Vagina (tissue), 2 donors: ENCODE measurements at places on chromosomes 2 and 18. TPM values are rescaled to one million over a fixed set of nuclear protein-coding genes. Genes with fewer than 3 reads are reported as not detected.

DNA sequence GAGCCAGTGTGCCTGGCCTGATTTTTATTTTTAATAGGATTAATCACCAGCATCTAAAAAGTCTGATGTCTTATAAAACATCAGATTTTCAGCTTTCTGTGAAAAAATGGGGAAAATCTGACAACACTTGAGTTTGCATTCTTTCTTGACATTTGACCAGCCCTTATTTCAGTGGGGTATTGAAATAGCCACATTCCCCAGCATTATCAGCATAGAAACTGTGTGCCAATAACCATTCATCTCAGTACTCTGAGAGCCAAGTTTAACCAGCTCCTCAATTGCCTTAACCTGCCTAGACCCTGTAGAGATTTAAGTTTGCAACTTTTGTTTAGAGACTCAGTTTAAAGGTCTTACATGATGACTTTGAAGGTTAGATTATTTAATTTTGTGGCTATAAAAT lies 155.0 kb downstream of the CERS6 start:
- H3K27me3 ChIP-seq: no peaks in the 10 kb centered on the region
- no peaks in the 10 kb centered on the region for H3K36me3 ChIP-seq
- DNase-seq: no peak
- no peaks in the 10 kb centered on the region for H3K4me1 ChIP-seq
- no peak overlapping the region for H3K27ac ChIP-seq
- H3K4me3 ChIP-seq: no peak overlapping the region

DNA sequence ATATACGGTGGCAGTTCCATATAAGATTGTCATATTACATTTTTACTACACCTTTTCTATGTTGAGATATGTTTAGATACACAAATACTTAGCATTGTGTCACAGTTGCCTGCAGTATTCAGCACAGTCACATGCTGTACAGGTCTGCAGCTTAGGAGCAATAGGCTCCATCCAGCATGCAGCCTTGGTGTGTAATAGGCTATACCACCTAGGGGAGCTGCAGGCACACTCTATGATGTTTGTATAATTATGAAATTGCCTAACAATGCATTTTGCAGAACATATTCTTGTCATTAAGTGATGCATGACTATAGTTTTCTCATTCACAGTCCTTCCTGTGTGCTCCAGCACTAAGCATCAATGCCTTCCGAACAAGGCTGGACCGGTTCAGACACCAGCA lies 133.4 kb downstream of the NDUFA10 start:
- no peak for DNase-seq
- no peaks in the 10 kb centered on the region for H3K27me3 ChIP-seq
- no peak overlapping the region for H3K4me3 ChIP-seq
- H3K27ac ChIP-seq: no peak overlapping the region

DNA sequence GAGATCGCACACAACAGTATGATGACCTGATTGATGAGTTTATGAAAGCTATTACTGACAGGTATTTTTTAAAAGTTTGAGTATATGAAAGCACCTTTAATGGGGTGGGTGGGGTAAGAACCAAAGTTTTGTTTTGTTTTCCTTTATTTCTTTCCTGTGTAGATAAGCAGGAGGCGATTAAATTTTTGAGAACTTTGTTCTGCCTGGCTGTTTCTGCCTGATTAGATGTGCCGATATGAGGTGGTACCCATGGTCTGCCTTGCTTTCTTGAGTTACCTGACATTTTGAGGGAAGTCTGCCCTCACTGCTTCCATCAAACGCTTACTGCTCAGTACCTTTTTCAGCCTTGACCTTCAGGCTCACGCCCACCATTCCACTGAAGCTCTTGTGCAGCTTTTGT lies 39.2 kb downstream of the ME2 start:
- H3K27me3 ChIP-seq: no peaks in the 10 kb centered on the region
- no peak overlapping the region for H3K27ac ChIP-seq
- no peak overlapping the region for H3K4me3 ChIP-seq
- no peak for DNase-seq

DNA sequence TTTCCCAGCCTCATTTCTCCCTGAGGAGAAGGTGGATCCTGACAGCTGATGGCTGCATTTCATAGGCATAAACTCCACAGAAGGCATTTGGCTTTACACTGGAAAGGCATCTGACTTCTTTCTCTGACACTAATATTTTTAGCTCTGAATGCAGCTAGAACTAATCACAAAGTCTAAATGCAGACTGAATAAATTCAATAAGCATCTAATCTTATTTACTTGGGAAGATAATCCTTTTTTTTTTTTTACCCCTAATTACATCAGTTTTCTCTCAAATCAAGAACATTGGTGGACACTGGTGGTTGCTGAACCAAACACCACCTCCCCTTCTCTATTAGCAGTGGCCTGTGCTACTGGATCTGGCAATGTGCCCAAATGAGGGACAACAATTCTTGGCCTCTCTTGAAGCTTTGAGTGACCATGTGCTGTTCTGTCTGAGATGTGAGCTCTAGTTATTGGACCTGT lies 50.9 kb upstream of the CD226 start:
- no peaks in the 10 kb centered on the region for H3K4me1 ChIP-seq
- peaks cover 3% of the 10 kb centered on the region for H3K36me3 ChIP-seq
- no peak for DNase-seq
- no peaks in the 10 kb centered on the region for H3K27me3 ChIP-seq
- H3K4me3 ChIP-seq: no peak overlapping the region

DNA sequence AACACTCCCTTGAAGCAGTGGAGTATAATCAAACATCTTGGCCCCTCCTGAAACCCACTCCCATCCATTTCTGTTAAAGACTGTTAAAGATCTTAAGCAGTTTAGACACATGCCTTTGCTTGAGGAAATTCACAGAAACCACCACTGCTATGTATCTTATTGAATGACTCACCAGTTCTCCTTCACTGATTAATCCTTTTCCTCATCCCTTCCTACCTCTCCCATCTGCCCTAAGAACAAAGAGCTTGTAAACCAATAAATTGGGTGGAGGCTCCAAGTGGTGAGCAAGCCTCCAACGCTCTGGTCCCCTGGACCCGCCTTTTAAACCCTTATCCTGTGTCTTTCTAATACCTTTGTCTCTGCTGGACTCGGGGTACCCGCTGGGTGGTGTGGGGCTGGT lies 746.1 kb downstream of the LRP1B start:
- H3K27ac ChIP-seq: no peak overlapping the region
- no peak for DNase-seq
- no peaks in the 10 kb centered on the region for H3K4me1 ChIP-seq
- no peak overlapping the region for H3K4me3 ChIP-seq
- no peaks in the 10 kb centered on the region for H3K36me3 ChIP-seq

DNA sequence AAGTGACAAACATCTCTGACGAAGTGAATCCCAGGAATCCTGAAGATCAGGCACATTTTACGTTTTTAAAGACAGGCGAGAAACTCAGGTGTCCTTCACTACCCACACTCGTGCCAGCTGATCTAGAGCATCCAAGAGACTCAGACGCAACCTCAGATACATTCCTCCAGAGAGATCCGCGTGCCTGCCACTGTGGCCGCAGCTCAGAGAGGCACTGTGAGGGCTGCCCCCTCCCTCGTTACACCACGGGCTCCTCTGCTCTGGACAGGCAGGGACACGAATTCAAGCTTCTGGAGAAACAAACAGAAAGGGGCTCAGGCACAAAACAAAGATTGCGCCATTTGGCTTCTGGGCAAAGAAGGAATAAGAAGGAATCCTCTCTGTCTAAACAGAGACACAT lies 268.0 kb downstream of the HDAC4 start:
- H3K27ac ChIP-seq: no peak overlapping the region
- no peak overlapping the region for H3K4me3 ChIP-seq
- no peaks in the 10 kb centered on the region for H3K36me3 ChIP-seq
- no peaks in the 10 kb centered on the region for H3K4me1 ChIP-seq

DNA sequence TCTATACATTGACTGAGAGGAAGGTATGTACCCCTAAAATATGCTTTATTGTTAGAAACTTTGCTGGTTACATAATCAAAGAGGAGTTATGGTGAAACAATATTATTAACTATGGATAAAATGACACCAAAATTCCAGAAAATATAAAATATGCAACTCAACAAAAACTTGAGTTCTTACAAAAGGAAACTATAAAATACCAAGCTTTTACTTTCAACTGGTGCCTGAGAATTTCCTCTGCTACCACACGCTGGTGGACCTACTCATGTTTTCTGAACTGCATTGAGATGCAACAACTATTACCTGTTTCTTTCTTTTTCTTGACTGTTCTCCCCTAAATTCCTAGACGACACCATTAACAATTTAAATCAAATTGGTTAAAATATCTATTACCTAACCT lies 8.2 kb upstream of the NFE2L2 start:
- no peak overlapping the region for H3K4me3 ChIP-seq
- DNase-seq: no peak
- H3K36me3 ChIP-seq: no peaks in the 10 kb centered on the region
- peak overlapping the region; percentile 33 for H3K27ac ChIP-seq

DNA sequence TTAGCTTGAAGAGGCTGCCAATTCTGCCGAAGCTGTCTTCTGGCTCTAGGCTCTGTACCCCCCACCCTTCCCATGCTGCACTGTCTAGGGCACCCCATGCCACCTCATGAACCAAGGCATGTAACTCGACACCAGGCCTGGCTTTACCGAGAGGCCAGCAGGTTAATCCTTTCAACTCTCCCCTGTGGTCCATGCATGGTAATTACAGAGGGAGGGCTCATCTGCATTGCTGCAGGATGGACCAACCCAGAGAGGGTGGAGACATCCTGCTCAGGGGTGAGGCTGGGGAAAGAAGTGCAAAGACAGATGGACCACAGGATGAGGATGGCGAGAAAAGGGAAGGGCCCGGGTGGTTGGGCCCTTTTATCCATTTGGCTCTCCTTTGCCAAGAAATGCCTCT lies 65.8 kb downstream of the KCTD1 start:
- H3K27me3 ChIP-seq: no peaks in the 10 kb centered on the region
- H3K4me1 ChIP-seq: peaks cover 39% of the 10 kb centered on the region
- no peak overlapping the region for H3K4me3 ChIP-seq
- H3K27ac ChIP-seq: no peak overlapping the region
- no peak for DNase-seq

DNA sequence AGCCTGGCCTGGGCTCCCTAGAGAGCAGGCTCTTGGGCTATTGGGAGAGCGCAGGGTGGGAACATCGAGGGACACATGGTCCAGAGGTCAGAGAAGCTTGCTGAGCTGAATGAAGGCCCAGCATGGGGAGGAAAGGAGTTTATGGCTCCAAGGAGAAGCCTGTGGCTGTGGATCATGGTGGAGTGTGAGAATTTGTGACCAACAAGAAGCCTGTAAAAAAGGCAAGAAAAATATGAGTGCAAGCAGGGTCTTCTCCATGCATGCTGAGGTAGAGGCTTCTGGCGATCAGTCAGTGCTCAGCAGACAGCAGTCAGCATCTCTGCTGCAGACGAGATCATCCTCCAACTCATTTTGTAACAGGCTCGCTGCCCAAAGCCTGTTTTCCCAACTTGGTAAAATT lies 1.3 kb upstream of the SCYGR3 start:
- no peak for DNase-seq
- no peak overlapping the region for H3K27ac ChIP-seq
- no peaks in the 10 kb centered on the region for H3K27me3 ChIP-seq
- no peaks in the 10 kb centered on the region for H3K4me1 ChIP-seq
- H3K4me3 ChIP-seq: no peak overlapping the region

- peaks cover 8% of the 10 kb centered on the region for H3K27me3 ChIP-seq
- H3K27ac ChIP-seq: no peak overlapping the region
- H3K4me3 ChIP-seq: no peak overlapping the region
- DNase-seq: no peak
- no peaks in the 10 kb centered on the region for H3K36me3 ChIP-seq
- H3K4me1 ChIP-seq: peaks cover 23% of the 10 kb centered on the region
These were observed 135.9 kb upstream of the SIX3 start for GRCh38 chr2:44805401-44806235.

GRCh38 chr2:162509288-162509968 lies 165.5 kb downstream of the GCA start:
- H3K27me3 ChIP-seq: no peaks in the 10 kb centered on the region
- no peaks in the 10 kb centered on the region for H3K36me3 ChIP-seq
- H3K27ac ChIP-seq: no peak overlapping the region
- H3K4me1 ChIP-seq: no peaks in the 10 kb centered on the region

DNA sequence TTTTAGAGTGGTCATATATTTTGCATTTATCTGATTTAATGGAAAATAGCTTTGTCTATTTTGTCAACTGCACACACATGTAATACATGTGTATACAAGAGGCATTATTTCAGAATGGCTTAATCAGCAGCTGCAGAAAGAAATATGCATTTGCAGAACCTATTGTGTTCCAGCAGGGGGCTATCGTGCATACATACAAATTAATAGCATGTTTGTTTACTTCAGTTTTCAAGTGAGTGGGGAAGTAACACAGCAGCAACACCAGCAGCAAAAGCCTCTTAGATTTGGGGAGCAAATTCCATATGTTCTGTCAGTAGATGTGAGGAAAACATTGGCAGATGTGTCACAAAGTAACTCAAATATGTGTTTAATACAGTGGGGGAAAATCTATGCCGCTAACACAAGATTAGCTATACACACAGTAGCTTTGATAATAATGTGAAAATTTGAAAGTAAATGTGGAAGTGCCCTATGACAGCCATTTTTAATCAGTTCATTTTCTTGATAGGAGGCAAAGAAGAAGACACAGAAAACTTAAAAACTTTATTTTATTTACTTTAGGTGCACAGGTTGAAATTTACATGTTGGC lies 218.1 kb downstream of the WDR7 start:
- H3K4me1 ChIP-seq: no peaks in the 10 kb centered on the region
- H3K27ac ChIP-seq: no peak overlapping the region

DNA sequence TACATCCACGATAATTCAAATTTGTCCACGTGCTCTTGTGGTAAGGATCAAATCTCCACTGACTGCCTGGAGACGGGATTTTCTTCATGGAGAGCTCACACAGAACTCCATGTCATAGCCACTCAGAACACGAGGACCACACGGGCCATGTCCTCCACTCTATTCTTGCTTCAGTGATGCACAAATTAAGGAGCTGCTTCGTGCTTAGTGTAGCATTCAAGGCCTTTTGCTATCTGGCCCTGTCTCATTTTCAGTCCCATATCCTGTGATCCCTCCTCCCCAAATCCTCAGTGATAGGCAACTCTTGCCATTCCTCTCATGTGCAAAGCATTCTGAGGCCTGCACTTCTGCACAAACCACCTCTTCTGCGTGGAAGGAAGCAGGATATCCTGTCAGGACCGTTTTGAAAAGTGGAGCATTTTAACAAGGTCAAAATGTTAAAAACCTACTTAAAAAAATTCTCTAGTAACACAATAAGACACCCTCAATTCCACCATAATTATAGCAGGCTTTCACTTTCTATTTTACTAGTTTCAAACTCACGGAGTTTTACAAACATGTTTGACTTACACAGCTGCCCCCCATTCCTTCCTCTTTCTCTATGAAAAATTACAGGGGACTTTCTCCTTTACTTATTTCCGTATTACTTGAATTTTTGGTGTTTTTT lies 35.2 kb downstream of the ST3GAL5 start:
- no peaks in the 10 kb centered on the region for H3K36me3 ChIP-seq
- H3K4me3 ChIP-seq: peak overlapping the region; percentile 19
- H3K27me3 ChIP-seq: no peaks in the 10 kb centered on the region
- peak overlapping the region; percentile 71 for H3K27ac ChIP-seq
- peaks cover 40% of the 10 kb centered on the region for H3K4me1 ChIP-seq

Gene EGR4
- total RNA-seq: not detected

Gene FOSL2
- 213 TPM for total RNA-seq

Gene ZNF397
- total RNA-seq: 31.9 TPM

Gene GPR39
- total RNA-seq: not detected

Gene TCF7L1
- 8.3 TPM for total RNA-seq
